ENCODE measurements at places on chromosomes 3 and 15. TPM values are rescaled to one million over a fixed set of nuclear protein-coding genes. Genes with fewer than 3 reads are reported as not detected.

Gene EFCC1
- total RNA-seq = 0.15 TPM

Gene TICRR
- 20.5 TPM for total RNA-seq

Gene RAB43
- 27.7 TPM for total RNA-seq

Gene GP5
- 0.05 TPM for total RNA-seq

Gene MAP6D1
- total RNA-seq = 7.9 TPM

Gene SLC2A2
- total RNA-seq = 0.13 TPM

Gene WDR48
- total RNA-seq = 15.7 TPM

Gene PSMA4
- total RNA-seq = 303 TPM

Gene SLC28A2
- 0.23 TPM for total RNA-seq

Measured in Panc1 (cell line).